ENCODE measurements at places on chromosomes 1 and 21. TPM values are rescaled to one million over a fixed set of nuclear protein-coding genes. Genes with fewer than 3 reads are reported as not detected.

The XCL2 gene
- total RNA-seq = not detected

DNA sequence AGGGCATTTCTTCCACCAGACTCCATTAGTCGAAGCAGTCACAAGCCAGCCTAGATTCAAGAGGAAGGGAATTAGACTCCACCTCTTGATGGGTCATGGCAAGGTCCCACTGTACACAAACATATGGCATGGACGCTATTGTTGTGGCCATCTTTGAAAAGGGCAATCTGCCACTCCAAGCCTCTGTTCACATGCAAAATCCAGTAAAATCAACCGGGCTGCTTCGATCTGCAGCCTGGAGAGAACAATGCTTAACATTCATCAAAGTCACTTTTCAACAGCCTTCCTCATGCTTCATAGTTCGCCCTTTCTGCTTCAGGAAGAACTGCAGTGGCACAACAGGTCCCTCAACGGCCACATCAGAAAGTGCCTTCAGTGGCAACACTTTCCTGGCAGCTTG lies 28.0 kb upstream of the GJB5 start:
- H3K4me3 ChIP-seq = no peak overlapping the region
- no peak overlapping the region for H3K27ac ChIP-seq
- no peak for DNase-seq
- no peaks in the 10 kb centered on the region for H3K4me1 ChIP-seq

The DPT gene
- total RNA-seq = 1.7 TPM

DNA sequence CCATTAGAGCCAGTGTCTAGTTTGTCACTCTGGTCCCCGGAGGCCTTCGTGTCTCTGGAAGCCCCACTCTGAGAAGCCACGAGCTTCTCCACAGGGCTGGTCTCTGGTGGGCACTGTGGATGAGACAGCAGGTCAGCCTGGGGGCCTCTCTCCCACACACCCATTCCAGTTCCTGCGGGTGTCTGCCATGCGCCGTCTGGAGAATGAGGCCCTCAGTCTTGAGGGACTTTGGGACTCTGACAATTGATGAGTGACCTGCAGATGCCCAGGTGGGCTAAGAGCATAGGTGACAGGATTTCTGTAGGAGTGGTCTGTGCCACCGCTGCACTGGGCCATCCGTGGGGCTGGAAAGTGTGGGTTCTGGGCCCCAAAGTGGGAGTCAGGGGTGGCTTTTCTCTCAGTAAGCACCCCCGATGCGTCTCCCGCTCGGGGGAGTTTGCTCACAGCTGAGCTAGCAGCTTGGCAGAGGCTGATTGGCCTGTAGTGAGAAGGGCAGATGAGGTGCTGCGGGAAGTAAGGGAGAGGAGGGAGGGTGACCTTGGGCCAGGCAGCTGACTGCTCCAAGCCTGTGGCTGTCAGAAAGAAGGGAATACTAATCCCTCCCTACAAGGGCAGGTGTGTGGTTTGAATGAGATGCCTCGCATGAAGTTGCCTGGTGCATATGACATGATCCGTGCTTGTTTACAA lies 26.4 kb downstream of the LHX4 start:
- H3K4me1 ChIP-seq = no peaks in the 10 kb centered on the region
- DNase-seq = no peak
- no peak overlapping the region for H3K4me3 ChIP-seq
- peaks cover 99% of the 10 kb centered on the region for H3K27me3 ChIP-seq
- no peaks in the 10 kb centered on the region for H3K36me3 ChIP-seq

The RAVER2 gene
- 7.1 TPM for total RNA-seq

DNA sequence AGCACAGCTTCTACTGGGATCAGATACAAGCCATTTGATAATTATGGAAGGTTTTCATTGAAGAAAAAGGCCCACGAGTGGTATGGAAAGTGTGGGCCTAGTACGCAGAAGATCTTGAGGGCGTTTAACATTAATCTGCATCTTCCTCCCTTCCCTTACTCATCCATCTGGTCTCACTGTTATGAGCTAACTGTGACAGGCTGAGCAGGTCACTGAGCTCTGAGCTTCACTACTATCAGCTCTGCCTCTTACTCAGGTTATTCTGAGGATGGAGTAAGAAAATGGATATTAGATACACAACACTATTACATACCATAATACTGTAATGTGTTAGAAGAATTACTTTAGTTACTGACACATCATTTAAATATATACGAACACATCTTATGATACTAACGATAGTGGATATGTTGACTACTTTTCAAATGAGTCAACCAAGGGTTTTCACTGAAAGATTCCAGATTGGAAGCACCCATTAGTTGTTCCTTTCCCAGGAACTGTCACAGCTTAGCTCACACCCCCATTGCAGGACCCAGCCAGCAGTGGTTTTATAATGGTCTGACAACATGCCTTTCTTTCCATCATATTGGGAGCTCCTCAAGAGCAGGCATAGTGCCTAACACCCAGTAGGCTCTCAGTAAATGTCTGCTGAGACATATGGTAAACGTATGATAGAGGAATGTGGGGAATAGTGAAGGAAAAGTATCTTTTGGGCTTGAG lies 97.8 kb upstream of the C8B start:
- no peak overlapping the region for H3K27ac ChIP-seq
- H3K36me3 ChIP-seq = no peaks in the 10 kb centered on the region
- H3K27me3 ChIP-seq = no peaks in the 10 kb centered on the region
- DNase-seq = no peak
- H3K4me3 ChIP-seq = no peak overlapping the region
- peaks cover 6% of the 10 kb centered on the region for H3K4me1 ChIP-seq

The TNNI3K gene
- not detected for total RNA-seq

DNA sequence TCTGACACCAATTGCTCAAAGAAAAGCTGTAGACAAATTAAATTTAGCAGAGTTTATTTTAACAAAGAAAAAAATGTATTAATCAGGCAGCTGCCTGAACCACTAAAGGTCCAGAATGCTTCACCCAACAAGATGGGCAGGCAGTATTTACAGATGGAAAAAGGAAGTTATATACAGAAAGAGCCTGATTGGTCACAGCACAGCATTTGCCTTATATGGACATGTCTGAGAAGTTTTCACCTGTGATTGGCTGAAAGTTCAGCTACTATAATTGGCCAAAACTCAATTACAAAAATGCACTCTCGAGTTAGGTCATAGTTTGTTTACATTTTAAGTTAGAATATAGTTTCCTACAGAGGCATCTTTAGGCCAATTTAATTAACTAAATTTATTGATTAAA lies 15.1 kb upstream of the FMO1 start:
- no peaks in the 10 kb centered on the region for H3K36me3 ChIP-seq
- H3K27ac ChIP-seq = no peak overlapping the region
- no peak for DNase-seq
- no peaks in the 10 kb centered on the region for H3K4me1 ChIP-seq

DNA sequence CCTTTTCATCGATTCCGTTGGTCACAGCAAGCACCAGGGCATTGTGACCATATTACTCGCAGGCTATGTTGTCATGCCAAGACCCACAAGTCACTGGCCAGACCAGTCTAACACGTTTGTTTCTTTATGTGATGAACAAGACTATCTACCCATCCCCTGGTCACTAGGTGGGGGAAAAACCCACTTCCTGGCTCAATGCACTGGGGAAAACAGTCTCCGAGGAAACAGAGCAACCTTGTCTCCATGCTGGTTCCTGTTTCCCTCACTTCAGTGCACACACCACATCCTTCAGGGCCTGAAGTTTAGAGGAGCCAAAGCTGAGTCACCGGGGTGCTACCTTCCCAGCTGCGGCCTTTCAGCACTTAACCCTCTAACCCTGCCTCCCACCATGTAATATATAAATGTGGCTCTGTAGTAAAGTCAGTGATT lies 20.9 kb downstream of the ERICH3 start:
- no peak for DNase-seq
- H3K27me3 ChIP-seq = no peaks in the 10 kb centered on the region
- H3K4me3 ChIP-seq = no peak overlapping the region
- no peaks in the 10 kb centered on the region for H3K36me3 ChIP-seq
- H3K4me1 ChIP-seq = no peaks in the 10 kb centered on the region
- H3K27ac ChIP-seq = no peak overlapping the region

DNA sequence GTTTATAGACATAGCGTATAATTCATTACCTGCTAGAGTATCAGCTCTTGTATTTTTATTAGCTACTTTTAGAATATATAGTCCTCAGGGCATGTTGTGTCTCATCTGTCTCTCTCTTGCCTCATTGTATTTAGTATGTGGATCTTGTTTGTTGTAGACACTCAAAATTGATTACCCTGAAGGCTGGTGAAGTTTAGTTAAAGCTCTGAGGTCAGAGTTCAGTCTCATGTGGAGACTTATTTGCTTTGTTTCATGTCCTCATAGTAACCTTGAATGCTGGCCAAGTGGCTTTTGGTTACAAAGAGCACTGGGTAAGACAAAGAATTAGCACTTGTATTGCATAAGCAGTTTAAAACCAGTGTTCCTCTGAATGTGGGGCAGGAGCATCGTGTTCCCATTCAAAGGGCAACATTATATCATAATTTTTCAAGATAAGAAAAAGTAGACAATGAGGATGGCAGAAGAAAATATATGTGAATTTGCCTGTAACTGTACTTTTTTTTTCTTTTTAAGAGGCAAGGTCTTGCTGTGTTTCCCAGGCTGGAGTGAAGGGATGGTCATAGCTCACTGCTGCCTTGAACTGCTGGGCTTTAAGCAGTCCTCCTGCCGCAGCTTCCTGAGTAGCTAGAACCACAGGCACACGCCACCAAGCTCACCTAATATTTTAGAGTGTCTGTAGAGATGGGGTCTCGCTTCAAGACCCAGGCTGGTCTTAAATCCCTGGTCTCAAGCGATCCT lies 17.4 kb downstream of the CNST start:
- H3K27ac ChIP-seq = no peak overlapping the region
- no peaks in the 10 kb centered on the region for H3K36me3 ChIP-seq
- no peak for DNase-seq

The HHIPL2 gene
- total RNA-seq = not detected

- peaks cover 2% of the 10 kb centered on the region for H3K36me3 ChIP-seq
- H3K27me3 ChIP-seq = no peaks in the 10 kb centered on the region
- H3K27ac ChIP-seq = peak overlapping the region; percentile 100
- DNase-seq = peak; percentile 16
Measured at GRCh38 chr1:211258310-211258755, 833 bp upstream of the RCOR3 start.

The FAM43B gene
- total RNA-seq = 0.13 TPM

GRCh38 chr21:32389337-32390015 lies 3.3 kb downstream of the URB1 start:
- H3K36me3 ChIP-seq = peaks cover 39% of the 10 kb centered on the region
- no peak overlapping the region for H3K27ac ChIP-seq
- DNase-seq = no peak
- no peak overlapping the region for H3K4me3 ChIP-seq

The NGF gene
- total RNA-seq = not detected

- no peak overlapping the region for H3K27ac ChIP-seq
- H3K4me3 ChIP-seq = no peak overlapping the region
- DNase-seq = no peak
- H3K4me1 ChIP-seq = no peaks in the 10 kb centered on the region
Measured at GRCh38 chr21:40936178-40936577, 89.2 kb upstream of the DSCAM start.

GRCh38 chr1:101363891-101364318 lies 127.1 kb downstream of the S1PR1 start:
- H3K4me1 ChIP-seq = no peaks in the 10 kb centered on the region
- H3K36me3 ChIP-seq = no peaks in the 10 kb centered on the region
- DNase-seq = no peak

- no peaks in the 10 kb centered on the region for H3K4me1 ChIP-seq
- H3K27ac ChIP-seq = no peak overlapping the region
- no peak for DNase-seq
- no peak overlapping the region for H3K4me3 ChIP-seq
- H3K27me3 ChIP-seq = no peaks in the 10 kb centered on the region
Measured at GRCh38 chr1:215453440-215453839, 113.7 kb upstream of the KCTD3 start.

DNA sequence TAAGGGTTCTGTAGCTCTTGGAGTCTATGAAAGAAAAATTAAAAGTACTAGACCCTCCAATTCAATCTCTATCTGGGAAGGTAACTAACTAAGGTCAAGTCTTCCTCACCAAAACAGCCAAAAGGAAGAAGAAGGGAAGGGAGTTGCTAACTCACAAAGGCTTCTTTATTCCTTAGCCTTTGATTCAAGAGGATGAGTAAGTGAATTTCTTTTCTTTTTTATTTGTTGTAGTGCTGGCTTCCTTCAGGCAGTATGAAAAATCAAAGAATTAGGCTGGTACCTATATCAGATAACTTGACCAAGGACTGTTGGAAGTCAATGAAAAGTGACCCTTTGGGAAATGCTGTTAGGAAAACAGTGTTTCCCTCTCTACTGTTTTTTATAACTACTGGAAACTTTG lies 144.4 kb upstream of the NRIP1 start:
- no peaks in the 10 kb centered on the region for H3K27me3 ChIP-seq
- peaks cover 29% of the 10 kb centered on the region for H3K4me1 ChIP-seq
- H3K4me3 ChIP-seq = no peak overlapping the region
- no peaks in the 10 kb centered on the region for H3K36me3 ChIP-seq

The APOBEC4 gene
- not detected for total RNA-seq

- H3K4me3 ChIP-seq = no peak overlapping the region
- no peaks in the 10 kb centered on the region for H3K27me3 ChIP-seq
- no peak for DNase-seq
- H3K36me3 ChIP-seq = no peaks in the 10 kb centered on the region
- H3K4me1 ChIP-seq = no peaks in the 10 kb centered on the region
- no peak overlapping the region for H3K27ac ChIP-seq
Measured at GRCh38 chr1:192877283-192877886, 68.5 kb downstream of the RGS2 start.

GRCh38 chr1:210696709-210697108 lies 368.0 kb downstream of the HHAT start:
- H3K27ac ChIP-seq = no peak overlapping the region
- DNase-seq = no peak

GRCh38 chr1:241817331-241817792 lies 30.6 kb upstream of the EXO1 start:
- no peaks in the 10 kb centered on the region for H3K27me3 ChIP-seq
- H3K4me3 ChIP-seq = no peak overlapping the region
- H3K4me1 ChIP-seq = no peaks in the 10 kb centered on the region
- no peak for DNase-seq
- no peak overlapping the region for H3K27ac ChIP-seq

- H3K27me3 ChIP-seq = no peaks in the 10 kb centered on the region
- no peak for DNase-seq
- H3K27ac ChIP-seq = no peak overlapping the region
- peaks cover 16% of the 10 kb centered on the region for H3K36me3 ChIP-seq
- H3K4me3 ChIP-seq = no peak overlapping the region
Measured at GRCh38 chr21:41921021-41921420, 32.8 kb downstream of the C2CD2 start.

DNA sequence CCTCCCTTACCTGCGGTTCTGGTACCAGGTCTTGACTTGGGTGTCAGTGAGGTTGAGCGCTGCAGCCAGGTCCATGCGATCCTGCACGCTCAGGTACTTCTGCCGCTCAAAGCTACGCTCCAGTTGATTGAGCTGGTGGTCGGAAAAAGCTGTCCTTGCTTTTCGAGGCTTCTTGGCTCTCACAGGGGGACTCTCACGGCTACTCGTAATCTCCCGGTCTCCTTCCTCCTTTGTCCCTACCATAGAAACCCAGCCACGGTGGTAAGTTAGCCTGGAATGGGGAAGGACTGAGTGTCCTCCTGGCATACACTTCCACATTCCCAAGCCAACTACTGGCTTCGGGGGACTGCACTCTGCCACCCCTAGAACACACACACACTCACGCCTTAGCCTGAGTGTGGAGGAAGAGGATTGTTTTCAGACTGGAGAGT lies 2.6 kb downstream of the BARHL2 start:
- DNase-seq = no peak
- H3K4me3 ChIP-seq = no peak overlapping the region
- H3K4me1 ChIP-seq = peaks cover 20% of the 10 kb centered on the region

- H3K4me1 ChIP-seq = no peaks in the 10 kb centered on the region
- no peaks in the 10 kb centered on the region for H3K27me3 ChIP-seq
- DNase-seq = no peak
- H3K4me3 ChIP-seq = no peak overlapping the region
Measured at GRCh38 chr21:14457762-14458161, 74.8 kb upstream of the HSPA13 start.

Data from esophagus squamous epithelium (tissue), 5 donors.